ENCODE measurements at places on chromosomes 3 and 15.
A peak's percentile ranks its signal among the peaks of the same experiment; 100 is the strongest.

DNA sequence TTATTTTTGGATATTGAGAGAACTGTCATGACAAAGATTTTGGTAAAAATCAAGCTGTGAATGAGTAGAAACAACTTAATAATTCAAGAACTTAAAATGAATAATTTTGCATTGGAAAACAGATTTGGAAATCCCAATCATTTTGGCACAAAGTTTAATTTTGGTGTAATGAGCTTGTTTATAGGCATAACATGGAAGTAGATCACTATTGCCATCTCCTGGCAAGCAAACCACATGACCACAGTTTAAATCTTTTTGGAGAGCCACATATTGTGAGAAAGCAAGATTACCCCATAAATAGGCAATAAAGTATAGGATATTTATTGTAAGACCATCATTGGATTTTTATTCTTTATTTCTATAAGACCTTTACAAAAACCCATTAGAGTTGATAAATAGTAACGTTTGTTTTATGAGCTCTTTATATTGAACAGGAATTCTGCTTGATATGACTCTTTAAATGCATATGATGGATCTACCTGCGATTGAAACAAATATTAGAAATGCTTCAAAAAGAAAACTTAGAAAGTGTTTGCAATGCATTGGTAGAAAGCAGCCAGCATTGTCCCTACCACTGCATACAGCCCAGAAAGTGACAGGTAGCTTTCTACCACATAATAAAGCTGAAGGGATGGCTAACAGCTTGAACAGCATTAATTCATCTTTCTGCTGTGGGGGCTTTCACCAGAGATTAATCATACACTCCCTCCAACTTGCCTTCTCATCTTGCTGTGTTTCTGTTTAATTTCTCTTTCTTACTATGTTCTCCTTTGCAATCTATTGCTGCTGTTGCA lies 766.8 kb downstream of the TBL1XR1 start:
- DNase-seq = peak; percentile 2

DNA sequence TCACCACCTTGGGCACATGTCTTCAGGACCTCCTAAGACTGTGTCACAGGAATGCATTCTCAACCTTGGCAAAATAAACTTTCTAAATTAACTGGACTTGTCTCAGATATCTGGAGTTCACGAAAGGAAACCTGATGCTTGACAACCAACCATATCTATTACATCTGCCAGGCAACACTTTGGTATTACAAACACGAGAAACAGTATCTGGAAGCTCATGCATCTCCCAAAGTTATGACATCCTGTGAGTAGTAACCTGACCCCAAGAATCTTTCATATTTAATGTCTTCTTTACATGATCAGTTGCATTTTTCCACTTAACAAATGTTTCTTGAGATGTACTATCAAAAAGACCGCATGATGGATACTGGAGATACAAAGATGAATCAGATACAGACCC lies 465.3 kb upstream of the AGTR1 start:
- DNase-seq = no peak

DNA sequence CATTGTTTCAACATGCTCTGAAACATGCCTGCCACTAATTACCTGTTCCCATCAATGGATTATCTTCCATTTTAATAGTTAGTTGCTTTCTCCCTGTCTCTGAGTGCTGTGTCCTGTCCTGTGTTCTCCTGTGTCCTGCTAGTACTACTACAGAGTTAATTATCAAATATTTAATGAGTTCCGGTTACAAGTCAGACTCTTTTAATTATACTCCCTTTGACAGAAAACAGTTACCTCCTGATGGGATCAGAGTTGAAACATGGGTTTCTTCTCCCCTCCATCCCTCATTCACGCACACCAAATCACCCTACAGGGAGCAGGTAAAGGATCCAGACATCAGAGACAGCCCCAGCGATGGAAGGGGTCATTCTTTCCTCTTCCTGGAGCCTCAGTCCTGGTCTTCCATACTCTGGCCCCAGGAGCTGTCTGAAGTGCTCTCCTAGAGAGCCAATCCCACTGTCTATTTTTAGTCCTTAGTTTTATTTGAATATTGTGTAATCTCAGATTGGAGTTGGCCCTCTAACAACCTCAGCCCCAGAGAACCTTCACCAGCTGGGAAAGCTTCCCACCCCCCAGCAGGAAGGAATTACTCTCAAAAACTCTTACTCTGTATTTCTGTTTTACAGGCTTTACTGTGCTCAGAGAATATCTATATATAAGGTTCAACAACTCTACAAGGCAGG lies 137.0 kb upstream of the C2CD4B start:
- DNase-seq = no peak

DNA sequence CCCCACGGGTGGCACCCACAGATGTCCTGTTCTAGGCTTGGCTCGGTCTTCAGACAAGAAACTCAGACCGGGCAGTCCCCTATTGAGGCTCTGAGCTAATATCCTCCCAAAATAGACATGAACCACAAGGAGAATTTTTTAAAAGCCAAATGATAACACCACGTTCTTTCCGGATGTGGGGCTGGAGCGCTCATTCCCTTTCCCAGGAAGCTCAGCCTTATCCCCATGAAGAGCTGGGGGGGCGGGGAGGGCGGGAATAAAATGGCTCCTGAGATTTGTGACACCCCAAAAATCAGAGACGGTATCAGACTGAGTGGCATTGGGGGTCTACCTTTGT lies 1.1 kb downstream of the SLC6A1 start:
- DNase-seq = no peak

GRCh38 chr15:69410248-69410874 lies 3.8 kb upstream of the KIF23 start:
- peak; percentile 44 for DNase-seq

DNA sequence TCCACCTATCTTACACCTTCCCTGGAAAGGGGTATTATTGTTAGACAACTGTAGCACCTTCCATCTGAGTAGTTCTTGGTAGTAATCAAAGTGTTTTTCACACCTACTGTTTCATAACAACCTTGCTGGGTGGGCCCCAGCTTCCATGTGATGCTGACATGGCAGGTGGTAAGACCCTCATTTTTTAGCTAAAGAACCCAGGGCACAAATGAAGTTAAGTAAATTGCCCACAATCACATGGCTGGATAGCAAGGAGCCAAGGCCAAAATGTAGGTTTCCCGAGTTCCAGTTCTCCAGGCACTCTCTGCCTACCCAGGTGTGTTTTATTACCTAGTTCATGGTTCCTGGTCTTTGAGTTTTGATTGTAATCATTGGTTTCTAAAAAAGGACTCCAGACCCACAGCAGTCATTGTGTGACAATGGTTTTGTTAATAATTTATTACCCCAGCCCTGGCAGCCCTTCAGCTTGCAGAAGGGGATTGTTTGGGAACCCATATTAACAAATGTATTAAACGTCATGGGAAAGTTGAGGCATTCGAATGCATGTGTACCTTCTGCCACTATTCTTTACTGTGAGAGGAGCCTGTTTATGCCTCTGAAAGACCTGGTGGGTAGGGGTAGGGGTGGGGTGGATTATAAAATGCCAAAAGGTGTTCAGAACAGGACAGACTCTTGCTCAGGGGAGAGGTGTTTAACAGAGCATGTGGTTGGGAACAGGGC lies 222.2 kb upstream of the BHLHE40 start:
- DNase-seq = no peak

Data from H54 (cell line).